PC-3 (cell line): ENCODE measurements at places on chromosomes 11 and 22.

DNA sequence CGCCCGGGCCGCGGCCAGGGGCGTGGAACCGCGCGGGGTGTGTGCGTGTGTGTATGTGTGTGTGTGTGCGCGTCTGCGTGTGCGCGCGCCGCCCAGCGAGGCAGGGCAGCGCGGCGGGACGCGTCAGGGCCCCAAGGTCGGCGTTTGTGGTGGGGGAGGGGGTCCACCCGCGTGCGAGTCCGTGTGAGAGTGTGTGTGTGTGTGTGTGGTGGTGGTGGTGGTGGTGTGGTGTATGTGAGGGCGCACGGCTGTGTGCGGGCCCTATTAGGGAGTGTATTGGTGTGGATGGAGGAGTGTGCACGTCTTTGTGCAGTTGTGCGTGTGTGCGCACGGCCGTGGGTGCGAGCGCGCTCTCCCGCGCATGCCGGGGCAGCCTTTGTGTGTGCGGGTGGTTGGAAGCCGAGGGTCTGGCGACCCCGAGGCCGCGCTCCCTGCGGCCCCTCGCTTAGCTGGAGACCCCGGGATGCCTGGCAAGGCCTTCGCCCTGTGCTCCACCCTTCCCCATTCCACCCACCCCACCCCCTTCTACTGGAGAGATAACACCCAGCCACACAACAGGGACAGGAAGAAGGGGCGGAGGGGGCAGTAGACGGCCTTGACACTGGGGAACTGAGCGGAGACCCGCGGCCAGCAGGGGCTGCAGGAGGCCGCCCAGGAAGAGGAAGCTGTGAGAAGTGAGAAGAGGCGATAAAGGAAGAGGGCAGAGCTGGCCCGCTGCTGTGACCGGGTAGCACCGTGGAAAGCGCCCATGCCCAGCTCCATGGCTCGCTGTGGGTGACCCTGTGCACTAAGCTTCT is 528 bp upstream of the ARRB1 start:
- DNase-seq, result peak; percentile 48

DNA sequence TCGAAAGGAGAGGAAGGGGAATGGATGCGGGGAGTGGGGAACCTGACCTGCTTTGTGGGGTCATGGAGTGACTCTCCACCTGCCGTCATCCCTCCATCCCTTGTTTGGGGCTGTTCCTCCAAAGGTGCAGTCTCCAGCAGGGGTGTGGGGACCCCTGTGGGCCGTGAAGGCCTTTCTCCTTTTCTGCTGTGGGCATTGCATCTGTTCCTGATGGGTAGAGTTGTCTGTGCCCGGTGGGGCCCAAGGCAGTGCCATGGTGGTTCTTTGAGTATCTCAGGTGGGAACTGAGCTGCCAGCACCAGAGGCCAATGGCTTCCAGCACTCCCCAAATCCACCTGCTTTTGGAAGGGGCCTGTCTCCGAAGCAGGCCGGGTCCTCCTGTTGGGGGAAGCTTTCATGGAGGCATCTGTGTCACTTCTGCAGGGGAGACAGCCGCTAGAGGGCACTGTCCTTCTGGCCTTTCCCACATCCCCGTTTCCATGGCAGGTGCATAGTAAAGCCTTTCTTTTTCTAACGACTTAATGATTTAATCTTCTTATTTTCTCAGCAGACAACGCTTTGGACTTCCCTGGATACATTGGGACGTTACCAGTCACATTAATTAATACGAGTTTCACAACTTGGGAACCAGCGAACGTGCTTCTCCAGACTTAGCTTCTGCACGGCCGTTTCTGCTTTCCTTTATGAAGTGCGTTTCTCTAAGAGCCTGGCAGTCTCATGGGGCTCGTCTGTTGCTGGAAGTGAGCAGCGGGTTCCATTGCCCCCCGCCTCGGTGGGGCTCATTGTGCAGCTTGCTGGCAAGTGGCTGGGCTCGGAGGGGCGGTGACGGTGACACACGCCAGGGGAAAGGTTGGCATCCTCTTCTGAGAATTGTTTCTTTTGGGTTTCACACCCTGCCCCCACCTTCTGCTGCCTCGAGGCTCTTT is 57.1 kb downstream of the PARVB start:
- DNase-seq, result peak; percentile 58

DNA sequence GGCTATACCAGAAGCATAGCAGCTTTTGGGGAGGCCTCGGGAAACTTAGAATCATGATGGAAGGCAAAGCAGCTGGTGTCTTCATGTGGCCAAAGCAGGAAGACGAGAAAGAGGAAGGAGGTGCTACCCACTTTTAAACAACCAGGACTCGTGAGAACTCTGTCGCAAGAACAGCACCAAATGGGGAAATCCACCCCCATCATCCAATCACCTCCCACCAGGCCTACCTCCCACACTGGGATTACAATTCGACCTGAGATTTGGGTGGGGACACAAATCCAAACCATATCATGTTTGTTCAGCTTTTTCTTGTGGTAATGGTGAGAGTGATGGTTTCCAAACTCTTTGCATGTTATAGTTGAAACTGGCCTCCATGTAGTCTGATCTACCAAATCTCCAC is 32.5 kb upstream of the OR10D3 start:
- no peak for DNase-seq

- DNase-seq, result peak; percentile 44
Measured at GRCh38 chr22:36303874-36304273, 50.9 kb downstream of the APOL1 start.

- peak; percentile 69 for DNase-seq
Measured at GRCh38 chr11:12687740-12688139, 13.5 kb downstream of the TEAD1 start.
